ENCODE measurements at places on chromosomes 1 and 21. TPM values are rescaled to one million over a fixed set of nuclear protein-coding genes. Genes with fewer than 3 reads are reported as not detected.

DNA sequence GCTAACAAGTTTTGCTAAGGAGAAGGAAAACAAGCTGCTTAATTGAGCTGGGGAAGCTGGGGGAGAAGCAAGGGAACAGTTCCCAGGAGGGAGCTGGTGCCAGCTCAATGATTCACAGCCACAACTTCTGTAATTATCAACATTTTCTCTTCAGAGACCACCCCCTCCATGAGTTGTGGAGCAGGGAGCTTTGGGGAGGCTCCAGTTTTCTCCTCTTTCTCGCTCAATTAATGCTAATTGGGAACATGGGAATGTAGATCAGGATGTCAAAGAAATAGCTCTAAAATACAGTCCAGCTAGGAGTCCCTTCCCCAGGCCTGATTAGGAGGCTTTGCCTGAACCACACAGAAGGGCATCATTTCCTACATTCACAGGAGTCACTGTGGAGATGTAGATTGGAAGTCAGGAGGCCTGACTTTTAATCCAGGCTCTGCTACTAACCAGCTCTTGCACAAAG, 12.1 kb upstream of the MNDA start:
- no peaks in the 10 kb centered on the region for H3K4me1 ChIP-seq
- DNase-seq: no peak
- no peak overlapping the region for H3K27ac ChIP-seq
- H3K36me3 ChIP-seq: no peaks in the 10 kb centered on the region
- H3K4me3 ChIP-seq: no peak overlapping the region

DNA sequence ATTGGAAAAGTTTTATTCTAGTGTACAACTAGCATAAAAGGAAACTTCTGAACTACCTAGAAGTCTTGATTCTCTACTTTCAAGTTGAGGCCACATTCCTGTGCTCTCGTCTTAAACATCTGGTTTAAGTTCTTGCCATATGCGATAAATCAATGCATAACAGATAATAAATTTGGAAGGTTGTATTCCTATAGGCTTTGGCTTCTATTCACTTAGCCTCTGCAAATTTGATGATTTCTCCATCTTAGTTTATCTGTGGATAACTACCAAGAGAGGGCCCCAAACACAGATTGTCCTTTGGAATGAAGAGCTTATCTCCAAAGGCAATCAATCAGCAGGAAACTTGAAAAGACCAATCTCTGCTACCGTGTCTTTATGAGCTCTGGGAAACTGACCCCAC, 11.7 kb upstream of the RNF2 start:
- DNase-seq: no peak
- H3K36me3 ChIP-seq: no peaks in the 10 kb centered on the region
- H3K27me3 ChIP-seq: no peaks in the 10 kb centered on the region
- no peaks in the 10 kb centered on the region for H3K4me1 ChIP-seq
- no peak overlapping the region for H3K27ac ChIP-seq
- no peak overlapping the region for H3K4me3 ChIP-seq

- no peak overlapping the region for H3K27ac ChIP-seq
- H3K4me3 ChIP-seq: no peak overlapping the region
- no peaks in the 10 kb centered on the region for H3K4me1 ChIP-seq
These were observed 29.7 kb downstream of the ADARB1 start for GRCh38 chr21:45103971-45104520.

DNA sequence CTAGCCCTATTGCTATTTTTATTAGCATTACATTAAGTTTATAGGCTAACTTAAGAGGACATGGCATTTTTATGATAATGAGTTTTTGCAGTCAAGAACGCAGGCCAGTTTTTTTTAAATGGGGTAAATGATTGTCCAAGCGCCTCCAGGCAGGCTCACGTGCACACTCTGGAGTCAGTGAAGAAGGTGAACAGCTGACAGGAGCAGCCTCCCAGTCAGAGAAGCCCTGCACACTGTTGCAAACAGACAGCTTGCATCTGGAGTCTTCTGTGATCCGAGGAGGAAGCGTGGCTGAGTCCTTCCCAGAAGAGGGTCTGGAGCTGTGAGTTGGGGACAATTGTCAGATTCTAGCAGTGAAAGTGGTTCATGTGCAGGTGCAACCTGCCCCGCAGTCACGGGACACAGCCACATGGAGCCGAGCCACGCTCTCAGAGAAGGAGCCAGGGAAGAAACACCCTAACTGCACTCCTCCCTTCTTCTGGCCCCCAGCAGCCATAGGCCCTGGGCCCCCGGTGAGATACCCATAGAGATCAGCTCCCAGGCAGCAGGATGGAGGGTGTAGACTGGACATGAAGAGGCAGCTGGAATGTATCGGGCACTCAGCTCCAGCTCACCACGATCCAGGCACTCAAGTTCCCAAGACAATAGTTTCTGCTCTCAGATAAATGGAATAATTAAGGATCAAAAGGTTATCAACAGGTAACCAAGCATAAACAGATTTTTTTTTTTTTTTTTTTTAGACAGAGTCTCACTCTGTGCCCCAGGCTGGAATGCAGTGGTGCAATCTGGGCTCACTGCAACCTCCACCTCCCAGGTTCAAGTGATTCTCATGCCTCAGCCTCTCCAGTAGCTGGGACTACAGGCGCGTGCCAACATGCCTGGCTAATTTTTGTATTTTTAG, 26.4 kb downstream of the CAPN2 start:
- H3K4me1 ChIP-seq: peaks cover 16% of the 10 kb centered on the region
- no peak overlapping the region for H3K4me3 ChIP-seq
- no peaks in the 10 kb centered on the region for H3K36me3 ChIP-seq
- no peak overlapping the region for H3K27ac ChIP-seq

GRCh38 chr1:45913183-45913683, 109.8 kb downstream of the MAST2 start:
- DNase-seq: no peak
- H3K4me1 ChIP-seq: peaks cover 32% of the 10 kb centered on the region
- H3K27ac ChIP-seq: no peak overlapping the region
- no peaks in the 10 kb centered on the region for H3K36me3 ChIP-seq

- H3K36me3 ChIP-seq: no peaks in the 10 kb centered on the region
- H3K4me1 ChIP-seq: no peaks in the 10 kb centered on the region
- no peak overlapping the region for H3K27ac ChIP-seq
- H3K27me3 ChIP-seq: no peaks in the 10 kb centered on the region
- no peak overlapping the region for H3K4me3 ChIP-seq
These were observed 78.6 kb upstream of the TLR5 start for GRCh38 chr1:223221686-223222085.

CFHR1 gene
- total RNA-seq: not detected

CA14 gene
- total RNA-seq: 42.9 TPM

PDC gene
- not detected for total RNA-seq

DIRAS3 gene
- total RNA-seq: 0.21 TPM

LMX1A gene
- not detected for total RNA-seq

RGS13 gene
- not detected for total RNA-seq

OLIG2 gene
- 0.04 TPM for total RNA-seq

EFNA3 gene
- total RNA-seq: 13.6 TPM
